A172 (cell line): ENCODE measurements at places on chromosomes 2 and 18.

DNA sequence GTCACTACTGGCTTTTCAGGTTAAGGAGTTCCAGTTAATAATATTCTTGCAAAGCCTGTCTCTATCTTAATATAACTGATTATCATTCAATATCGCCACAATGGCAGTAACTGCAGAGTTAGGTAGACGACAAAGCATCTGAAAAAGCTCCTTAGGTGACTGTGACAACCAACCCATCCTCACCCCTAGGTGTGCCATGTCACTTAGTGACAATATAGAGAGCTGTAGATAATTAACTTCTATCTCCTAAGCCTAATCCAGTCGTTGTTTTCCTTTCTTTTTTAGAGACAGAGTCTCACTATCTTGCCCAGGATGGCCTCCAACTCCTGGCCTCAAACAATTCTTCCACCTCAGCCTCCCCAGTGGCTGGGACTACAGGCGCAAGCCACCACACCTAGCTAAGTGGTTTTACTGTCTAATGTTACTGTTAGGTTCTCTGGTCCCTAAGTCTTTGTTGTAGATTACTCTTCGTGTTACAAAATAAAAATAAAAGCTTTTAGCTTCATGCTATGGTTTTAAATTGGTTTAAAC lies 65.2 kb downstream of the SPIRE1 start:
- no peak for DNase-seq

DNA sequence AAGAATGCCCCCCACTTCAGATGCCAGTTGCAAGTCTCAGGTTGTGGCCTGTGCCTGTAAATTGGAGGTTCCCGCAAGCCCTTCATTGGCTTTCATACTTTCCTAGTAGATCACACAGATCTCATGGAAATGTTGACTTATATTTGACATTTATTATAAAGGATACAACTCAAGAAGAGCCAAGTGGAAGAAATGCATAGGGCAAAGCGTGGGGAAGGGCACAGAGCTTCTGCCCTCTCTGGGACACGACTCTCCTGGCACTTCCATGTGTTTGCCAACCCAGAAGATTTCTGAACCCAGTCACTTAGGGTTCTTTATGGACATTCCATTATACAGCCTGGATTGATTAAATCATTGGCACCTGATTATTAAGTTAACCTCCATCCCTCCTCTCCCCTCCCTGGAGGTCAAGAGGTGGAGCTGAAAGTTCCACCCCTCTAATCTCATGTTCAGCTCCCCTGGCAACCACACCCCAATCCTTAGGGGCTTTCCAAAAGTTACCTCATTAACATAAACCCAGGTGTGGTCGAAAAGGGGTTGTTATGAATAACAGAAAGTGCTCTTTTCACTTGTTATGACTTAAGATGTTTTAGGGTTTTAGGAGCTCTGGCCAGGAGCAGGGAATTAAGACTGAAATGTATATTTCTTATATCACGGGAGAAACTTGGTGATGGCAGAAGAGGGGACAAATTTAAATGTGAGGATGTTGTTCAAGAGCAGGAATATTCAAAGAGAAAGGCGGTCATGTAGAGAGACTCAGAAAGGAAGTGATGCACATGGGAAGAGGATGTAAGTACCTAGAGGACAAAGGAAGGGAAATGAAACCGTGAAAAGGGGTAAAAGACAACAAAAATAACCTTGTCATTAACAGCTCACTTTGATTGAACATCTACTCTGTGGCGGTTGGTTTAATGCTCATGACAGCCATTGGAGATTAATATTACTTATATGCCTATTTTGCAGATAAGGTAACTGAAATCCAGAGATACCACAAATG lies 31.8 kb downstream of the SP100 start:
- DNase-seq: no peak

GRCh38 chr2:223932816-223933800 lies 12.0 kb downstream of the WDFY1 start:
- no peak for DNase-seq

DNA sequence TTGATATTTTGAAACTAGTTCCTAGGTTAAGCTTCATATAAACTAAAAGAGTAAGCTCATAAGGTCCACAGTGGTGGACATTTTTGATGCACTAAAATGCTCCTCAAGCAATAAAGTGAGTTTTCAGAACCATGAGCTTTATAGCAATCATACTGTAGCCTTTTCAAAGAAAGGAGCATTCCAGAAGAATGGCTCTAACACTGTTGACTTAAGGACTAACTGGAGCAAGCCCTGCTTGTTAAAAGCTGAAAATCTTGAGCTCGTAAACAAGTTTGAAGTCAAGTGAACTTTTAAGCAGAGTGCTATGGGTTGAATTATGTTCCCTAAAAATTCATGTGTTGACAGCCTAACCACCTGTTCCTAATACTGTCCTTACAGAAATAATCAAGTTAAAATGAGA lies 38.0 kb downstream of the KYNU start:
- DNase-seq: no peak

- no peak for DNase-seq
Observed at GRCh38 chr18:43916984-43917383, 639.7 kb upstream of the SYT4 start.

DNA sequence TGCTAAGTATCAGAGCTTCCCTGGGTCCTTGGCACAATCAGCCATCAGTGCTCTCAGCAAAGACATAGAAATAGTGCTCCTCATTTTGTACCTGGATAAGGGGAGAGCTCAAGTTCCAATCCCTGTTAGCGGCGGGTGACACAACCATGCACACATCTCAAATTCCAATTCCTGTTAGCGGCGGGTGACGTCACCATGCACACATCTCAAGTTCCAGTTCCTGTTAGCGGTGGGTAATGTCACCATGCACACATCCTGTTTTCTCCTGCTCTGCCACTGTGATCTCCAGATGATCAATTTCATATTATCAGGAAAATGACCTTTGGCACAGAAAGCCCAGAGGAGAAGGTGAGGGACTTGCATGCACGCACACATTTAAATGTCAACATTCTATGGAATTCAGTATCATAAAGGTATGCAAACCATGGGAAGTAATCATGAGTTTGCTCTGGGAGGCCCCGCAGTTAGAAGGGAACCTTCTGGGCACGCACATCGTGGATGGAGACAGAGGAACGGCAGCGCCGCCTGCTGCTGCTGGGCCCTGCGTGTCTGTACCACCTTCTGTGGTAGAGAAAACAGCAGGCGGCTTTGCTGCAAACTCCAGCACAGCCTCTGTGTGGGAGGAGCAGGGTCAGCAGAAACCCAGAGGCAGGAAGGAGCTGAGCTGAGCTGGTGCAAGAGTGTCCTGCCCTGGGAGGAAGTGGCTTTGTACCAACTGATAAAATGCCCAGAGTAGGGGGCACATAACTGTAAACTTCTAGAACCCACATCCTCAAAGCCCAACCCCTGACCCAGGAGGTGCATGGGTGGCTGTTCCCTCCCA lies 77.8 kb downstream of the MBP start:
- DNase-seq: peak; percentile 61

GRCh38 chr2:153543635-153544071 lies 65.1 kb upstream of the RPRM start:
- DNase-seq: peak; percentile 53

- no peak for DNase-seq
Observed at GRCh38 chr18:55219059-55219458, 259.8 kb upstream of the CCDC68 start.

- no peak for DNase-seq
Observed at GRCh38 chr2:8219096-8219495, 462.8 kb upstream of the ID2 start.

DNA sequence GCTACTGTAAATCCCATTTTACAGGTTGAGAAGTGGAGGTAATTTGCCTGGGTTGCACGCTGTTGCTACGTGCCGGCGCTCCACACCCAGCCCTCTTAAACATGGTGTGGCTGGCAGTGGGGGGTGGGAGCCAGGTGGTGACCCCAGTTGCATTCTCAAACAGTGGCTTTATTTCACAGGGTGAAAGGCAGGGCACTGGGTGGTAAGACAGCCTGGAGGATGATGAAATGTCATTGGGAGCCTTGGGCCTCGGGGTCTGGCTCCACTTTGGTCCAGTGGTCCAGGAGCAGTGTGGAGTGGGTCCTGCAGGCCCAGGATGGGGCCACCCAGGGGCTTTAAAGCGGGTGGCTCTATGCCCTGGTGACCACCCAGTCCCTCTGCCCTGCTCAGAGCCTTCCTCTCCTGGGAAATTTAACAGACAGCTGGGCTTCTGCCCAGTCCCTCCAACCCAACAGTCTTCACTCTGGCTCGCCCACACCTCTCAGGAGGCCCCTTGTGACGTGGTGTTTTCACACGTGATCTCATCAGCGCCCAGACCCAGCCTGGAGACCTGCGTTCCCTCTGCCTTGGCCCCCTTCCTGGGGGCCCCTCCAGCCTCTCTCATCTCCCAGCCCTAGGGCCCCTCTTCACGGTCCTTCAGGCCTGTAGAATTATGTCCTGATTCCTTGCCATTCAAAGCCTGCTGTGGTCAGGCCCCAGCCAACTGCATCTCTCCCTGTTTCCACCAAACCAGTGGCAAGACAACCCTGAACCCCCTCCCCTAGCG lies 92.5 kb downstream of the INHBB start:
- DNase-seq: no peak

- DNase-seq: no peak
Observed at GRCh38 chr2:202158796-202159195, 79.6 kb downstream of the SUMO1 start.

- DNase-seq: no peak
Observed at GRCh38 chr2:240953426-240954410, 44.7 kb upstream of the SNED1 start.

DNA sequence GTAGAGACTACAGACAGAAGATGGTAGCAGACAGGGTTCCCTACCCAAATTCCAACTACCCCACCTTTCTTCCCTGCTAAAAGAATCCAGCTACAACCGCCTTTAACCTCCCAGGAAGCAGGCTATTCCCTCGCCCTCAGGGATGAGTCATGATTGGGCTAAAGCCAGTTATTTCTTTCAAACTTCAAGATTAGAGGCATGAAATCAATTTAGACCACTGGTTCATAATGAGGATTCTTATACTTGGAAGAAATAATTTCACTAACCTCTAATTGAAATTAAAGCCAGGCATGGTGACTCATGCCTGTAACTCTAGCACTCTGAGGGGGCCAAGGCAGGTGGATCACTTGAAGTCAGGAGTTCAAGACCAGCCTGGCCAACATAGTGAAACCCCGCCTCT lies 20.0 kb downstream of the TRIP12 start:
- DNase-seq: peak; percentile 87

- DNase-seq: no peak
Observed at GRCh38 chr2:49770919-49771318, 616.6 kb upstream of the FSHR start.

GRCh38 chr18:10070561-10071000 lies 156.8 kb downstream of the VAPA start:
- no peak for DNase-seq

DNA sequence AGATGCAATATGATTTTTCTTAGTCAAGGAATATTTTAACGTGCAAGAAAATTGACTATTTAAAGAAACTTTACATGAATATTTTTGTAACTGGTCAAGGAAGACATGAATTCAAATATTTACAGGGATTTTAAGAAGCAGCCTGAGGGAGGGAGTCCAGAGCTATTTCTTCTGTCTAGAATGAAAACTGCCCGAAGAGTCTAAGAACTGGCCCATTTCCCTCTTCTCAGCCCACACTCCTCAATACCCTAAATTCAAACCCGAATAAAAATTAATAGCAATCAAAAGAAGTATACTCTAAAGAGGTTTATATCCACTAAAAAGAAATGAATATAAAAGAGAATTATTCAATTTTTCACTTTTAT lies 6.5 kb upstream of the NDUFV2 start:
- no peak for DNase-seq

GRCh38 chr2:196500686-196501431 lies 138.7 kb upstream of the CCDC150 start:
- DNase-seq: peak; percentile 26

- DNase-seq: no peak
Observed at GRCh38 chr18:9413576-9413975, 61.7 kb upstream of the RALBP1 start.
